ENCODE measurements at places on chromosomes 5 and 9.

DNA sequence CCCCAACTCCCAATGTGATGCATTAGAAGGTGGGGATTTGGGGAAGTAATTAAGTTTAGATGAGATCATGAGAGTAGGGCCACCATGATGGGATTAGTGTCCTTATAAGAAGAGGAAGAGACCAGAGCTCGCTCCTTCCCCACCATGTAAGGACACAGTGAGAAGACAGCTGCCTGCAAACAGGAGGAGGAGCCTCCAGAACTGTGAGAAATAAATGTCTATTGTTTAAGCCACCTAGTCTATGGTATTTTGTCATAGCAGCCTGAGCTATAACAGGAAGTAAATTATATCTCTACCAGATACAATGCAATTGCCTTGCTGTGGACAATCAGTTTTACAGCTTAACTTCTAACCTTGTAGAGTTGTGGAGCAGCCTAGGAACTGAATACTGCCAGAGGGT lies 58.0 kb downstream of the ANKRD33B start:
- no peak for DNase-seq

- peak; percentile 93 for DNase-seq
Measured at GRCh38 chr9:120394058-120394669, 185.8 kb downstream of the CDK5RAP2 start.

- DNase-seq: peak; percentile 68
Measured at GRCh38 chr5:79255786-79256557, 20.0 kb downstream of the JMY start.

DNA sequence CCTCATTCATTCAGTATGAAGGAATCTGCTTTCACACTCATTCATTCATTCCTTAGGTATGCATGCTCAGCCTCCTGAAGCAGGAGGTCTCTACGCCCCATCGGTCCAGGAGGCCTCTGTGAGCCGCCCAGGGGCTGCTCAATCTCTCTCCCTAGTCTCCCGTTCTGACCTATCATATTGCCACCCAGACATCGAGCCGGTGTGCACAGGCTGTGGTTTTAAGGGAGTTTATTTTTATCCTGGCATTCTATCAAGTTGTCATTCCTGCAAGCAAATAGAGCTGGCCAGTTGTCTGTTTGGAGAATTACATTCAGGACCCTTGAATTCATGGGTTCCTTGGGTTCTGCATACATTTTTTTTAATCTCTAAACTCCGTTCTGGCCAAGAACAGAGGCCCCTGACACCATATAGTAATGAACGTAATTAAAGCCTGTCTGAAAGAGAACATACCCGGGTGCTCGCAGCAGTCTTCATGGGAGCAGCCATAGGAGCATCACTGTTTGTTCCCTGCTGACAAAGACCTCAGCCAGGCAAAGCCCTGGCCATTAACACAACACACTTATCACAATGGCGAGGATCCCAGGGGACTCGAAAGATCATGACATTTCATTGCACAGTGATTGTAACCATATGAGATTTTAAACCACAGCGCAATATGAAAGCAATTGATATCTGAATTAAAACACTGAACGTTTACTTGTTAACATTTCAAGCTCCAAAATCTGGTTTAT lies 80.9 kb downstream of the ADAMTS16 start:
- DNase-seq: no peak

DNA sequence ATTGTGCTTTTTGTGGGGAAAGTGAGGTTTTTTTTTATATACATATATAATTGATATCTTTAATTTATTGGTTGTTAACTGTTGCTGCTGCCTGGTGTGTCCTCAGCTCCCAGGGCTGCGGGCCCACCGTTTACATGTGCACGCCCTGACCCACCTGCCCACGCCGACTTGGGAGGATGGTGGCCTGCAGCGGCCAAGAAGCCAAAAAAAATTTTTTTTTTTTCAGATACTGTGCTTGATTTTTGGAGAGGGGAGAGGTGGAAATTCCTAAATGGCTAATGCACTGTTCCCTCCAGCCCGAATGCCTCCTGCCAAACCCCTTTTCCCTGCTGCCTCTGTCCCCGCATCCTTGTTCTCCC lies 32.0 kb upstream of the HMCN2 start:
- no peak for DNase-seq

- DNase-seq: no peak
Measured at GRCh38 chr9:135903358-135903656, 4.0 kb downstream of the CAMSAP1 start.

- no peak for DNase-seq
Measured at GRCh38 chr9:12658531-12659209, 34.5 kb upstream of the TYRP1 start.

DNA sequence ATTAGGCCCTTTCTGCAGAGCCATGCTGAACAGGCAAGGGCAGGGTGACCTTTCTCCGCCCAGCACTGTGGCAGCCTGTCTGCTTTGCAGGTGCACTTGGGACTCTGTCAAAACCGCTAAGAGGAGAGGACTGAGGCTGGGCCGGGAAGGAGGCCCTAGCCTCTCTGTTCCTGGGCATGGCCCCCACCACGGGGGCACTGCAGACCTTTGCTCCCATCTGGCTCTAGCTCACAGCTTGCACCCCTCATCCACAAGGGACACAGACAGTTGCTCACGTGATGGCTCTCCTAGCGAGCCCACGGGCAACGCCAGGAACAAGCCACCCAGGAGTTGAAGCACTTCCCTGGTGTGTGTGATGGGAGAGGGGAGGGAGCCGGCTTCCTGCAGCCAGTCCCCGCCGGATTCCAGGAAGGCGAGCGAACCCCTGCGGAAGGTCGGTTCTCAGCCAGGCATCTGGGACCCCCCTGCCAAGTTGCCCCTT lies 43.0 kb upstream of the FCN1 start:
- no peak for DNase-seq

DNA sequence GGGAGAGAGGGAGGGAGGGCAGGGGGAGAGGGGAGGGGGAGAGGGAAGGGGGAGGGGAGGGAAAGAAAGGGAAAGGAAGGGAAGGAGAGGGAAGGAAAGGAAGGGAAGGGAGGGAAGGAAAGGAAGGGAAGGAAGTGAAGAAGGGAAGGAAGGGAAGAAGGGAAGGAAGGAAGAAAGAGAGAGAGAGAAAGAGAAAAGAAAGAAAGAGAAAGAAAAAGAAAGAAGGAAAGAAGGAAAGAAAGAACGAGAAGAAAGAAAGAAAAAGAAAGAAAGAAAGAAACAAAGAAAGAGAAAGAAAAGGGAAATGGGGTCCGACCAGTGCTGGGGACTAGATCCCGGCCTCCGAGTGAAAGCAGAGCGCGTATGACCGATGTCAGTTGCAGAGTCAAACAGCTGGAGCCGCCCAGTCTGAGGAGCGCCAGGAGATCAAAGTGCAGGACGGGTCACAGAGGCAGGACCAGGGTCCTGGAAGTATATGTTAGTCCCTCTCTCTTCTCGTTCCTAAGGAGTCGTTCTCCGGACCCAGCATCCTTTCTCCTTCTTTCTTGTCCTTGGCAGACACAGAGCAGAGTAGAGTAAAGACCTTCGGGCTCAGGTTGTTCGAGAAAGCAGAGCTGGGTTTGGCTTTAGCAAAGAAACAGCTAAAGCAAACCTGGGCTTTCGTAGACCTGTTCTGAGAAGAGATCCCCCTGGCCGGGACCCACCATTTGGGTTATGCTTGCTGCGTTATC lies 305.4 kb upstream of the MSX2 start:
- DNase-seq: peak; percentile 23

DNA sequence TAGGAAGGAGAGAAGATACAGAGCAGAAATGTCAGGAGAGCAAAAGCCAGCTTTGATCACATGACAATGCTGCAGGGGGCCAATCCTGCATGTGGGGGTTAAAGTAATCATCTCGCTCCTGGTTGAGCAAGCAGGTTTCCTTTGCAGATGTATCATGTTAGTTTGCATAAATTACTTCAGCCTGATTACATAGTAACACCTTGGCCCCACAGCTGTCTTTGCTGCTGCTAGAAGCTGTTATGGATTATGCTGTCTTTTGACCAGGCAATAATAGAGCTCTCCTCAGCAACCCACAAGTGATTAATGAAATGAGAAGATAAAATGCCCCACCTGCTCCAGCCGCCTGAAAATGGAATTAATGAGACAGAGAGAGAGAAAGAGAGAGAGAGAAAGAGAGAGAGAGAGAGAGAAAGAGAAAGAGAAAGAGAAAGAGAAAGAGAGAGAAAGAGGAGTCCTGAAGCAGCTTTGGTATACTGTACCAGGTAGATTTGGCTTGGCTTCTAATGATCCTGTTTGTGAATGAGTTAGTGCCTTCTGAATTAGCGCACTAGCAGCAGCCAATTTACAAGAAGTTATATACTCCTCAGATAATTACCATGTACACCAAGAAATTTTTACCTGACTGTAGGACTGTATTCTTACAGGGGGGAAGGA lies 174.3 kb upstream of the RORB start:
- no peak for DNase-seq
